Fibroblast of skin of right biceps (primary cell): ENCODE measurements at places on chromosomes 11 and 22.

DNA sequence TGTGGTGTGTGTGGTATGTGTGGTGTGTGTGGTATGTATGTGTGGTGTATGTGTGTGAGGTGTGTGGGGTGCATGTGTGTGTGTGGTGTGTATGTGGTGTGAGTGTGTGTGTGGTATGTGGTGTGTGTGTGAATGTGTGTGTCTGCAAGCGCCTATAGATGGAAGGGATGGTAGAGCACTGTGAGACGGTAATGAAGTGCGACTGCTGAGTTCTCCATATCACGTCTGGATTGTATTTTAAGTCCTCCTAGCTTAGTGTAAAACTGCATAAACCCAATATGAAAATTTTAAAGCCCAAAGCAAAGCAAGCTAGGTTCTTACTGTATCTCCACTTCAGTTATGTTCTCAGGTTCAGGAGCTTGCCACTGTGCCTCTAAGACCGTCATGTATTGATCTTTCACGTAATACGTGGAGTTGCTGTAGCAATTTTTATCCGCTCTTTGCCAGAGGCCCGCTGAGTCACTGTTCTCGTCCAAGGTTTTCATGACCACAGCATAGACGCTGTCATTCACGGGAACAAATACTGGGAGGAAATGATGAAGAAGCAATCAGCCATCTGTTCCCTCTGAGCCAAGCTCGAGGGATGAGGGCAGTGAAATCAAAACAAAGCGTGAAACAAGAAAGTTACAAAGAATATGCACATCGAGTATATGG, 5.5 kb downstream of the PLET1 start:
- DNase-seq = peak; percentile 77

DNA sequence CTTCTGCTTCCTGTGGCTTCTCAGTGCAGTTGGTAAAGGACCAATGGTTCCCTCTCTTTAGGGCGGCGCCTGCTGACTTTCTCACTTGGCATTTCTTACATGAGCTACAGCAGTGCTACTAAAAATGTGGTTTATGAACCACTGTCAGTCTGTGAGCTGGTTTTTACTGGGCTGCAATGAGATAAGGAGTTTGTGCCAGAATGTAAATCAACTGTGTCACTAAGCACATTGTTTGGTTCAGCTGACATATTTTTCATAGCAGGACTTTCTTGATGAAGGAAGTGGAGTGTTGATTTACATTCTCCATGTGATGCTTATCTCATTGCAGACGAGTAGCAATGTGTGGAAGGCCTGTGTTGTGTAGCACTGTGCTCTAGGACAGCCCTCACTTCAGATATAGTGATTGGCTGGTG, 463.3 kb downstream of the SOX6 start:
- DNase-seq = peak; percentile 90

- no peak for DNase-seq
Observed at GRCh38 chr11:62540804-62541701, 5.6 kb downstream of the AHNAK start.

- no peak for DNase-seq
Observed at GRCh38 chr22:19644314-19645223, 69.7 kb upstream of the SEPTIN5 start.

DNA sequence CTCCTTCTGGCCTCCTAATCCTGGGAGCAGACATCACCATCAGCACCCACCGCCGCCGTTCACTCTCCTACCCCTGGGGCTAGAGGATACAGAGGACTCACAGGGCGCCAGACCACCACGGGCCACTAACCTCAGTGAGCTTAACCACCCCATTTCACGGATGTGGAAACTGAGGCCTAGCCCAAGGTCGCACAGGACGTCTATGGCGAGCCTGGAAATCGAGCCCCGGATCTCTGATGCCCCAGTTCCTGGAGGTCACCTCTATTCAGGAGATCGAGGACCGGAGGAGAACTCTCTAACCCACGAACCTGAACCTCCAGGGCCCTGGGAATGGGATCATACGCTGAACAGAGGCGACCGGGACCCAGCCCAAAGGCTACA, 349 bp downstream of the TIMM10 start:
- DNase-seq = no peak

DNA sequence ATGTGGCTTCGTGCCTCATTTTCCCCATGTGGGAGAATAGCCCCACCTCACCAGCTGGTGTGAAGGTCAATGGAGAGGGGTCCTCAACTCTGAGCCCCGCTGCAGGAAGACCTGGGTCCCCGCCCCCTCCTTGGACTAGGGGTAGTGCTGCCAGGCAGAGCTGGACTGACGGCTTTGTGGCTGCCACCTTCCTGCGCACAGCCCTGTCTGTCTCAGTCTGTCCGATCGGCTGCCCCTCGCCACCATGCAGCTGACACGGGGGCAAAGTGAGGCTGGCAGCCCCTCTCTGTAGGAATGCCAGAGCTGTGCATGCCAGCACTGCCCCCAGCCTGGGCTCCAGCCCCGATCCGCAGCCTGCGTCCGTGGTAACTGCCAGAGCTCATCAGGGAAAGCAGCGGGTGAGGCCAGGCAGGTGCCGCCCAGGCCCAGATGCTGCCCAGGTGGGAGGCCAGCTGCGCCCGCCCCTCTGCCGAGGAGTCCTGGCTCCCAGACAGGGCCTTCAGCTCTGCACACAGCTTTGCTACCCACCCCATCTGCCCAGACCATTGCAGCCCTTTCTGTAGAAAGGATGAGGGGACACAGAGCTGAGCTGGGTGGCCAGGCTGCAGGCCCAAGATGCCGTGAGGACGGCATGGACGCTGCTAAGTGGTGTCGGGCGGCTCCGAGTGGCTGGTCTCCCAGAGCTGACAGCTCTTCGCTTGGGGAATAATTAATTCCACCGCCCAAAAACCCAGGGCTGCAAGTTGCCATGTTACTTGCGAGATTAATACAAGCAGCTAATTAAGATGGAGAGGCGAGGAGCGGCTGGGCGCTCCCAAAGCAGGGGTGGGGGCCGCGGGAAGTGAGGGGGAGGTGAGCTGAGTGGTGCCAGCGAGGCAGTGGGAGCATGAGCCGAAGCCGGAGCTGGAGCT, 19.5 kb upstream of the FLRT1 start:
- DNase-seq = no peak

DNA sequence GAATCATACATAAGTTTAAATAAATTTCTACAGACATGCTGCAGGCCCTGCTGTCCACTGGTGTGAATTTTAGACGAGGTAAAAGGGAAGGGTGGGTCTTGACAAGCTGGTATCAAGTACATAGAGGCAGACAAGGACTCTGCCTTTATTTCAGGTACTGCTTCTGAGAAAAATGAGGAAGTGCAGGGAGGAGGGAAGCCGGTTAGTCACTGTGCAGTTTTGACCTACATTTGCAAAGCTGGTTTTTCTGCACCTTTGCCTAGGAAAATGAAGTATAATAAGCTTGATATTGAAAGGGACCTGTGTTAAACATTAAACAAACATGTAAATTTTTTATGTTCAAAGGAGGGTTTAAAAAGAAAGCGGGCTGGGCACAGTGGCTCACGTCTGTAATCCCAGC, 24.6 kb downstream of the TMEM45B start:
- no peak for DNase-seq

- DNase-seq = no peak
Observed at GRCh38 chr11:102448869-102449224, 3.7 kb downstream of the TMEM123 start.

DNA sequence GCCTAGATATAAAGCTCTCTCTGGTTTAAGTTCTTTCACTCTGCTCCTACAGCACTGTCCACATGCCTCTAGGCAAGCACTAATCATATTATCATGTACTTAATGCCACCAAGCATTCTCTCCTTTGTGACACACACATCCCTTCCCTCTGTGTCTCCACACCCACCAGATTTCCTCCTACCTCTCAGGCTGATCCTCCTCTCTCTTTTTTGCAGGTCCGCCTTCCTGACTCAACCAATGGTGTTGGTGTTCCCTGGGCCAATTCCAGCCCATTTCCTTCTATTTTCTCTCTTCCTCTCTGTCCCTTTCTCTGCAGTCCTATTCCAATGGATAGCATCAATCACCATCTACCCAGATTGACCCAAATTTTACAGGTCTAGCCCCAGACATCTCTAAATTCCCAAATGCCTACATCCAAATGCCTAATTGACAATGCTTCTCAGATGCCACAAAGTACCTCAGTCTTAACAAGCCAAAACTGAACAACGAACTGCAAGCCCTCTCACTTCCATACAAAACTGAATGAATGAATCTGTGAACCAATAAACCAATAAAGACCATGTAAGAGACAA, 504 bp upstream of the ZNF215 start:
- peak; percentile 26 for DNase-seq

GRCh38 chr22:47050401-47051051, 288.1 kb downstream of the TBC1D22A start:
- no peak for DNase-seq

DNA sequence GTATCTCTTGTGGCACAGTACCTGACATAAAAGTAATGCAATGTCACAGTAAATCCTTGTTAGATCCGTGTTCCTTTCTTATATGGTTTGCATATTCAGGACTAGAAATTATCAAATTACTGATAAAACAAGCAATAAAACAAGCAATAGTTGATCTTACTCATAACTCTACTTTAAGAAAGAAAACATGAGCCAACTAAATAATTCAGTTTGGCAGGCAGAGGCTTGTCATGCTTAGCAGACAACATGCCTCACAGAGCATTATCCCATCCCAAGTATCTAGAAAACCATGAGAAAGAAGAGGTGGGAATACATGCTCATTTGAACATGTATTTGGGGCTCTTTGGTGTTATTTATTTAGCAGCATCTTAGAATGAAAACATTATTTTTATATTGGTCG, 241.9 kb downstream of the SOX6 start:
- no peak for DNase-seq

GRCh38 chr22:42972649-42973535, 42.1 kb downstream of the PACSIN2 start:
- DNase-seq = no peak

DNA sequence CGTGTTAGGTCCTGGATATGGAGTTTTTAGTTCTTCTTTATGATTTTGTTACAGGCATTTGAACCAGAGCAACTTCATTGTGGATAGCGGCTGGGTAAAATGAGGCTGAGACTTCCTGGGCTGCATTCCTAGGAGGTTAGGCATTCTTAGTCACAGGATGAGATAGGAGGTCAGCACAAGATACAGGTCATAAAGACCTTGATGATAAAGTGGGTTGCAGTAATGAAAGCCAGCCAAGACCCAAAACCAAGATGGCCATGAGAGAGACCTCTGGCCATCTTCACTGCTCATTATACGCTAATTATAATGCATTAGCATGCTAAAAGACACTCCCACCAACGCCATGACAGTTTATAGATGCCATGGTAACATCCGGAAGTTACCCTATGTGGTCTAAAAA, 23.4 kb upstream of the CLMP start:
- DNase-seq = peak; percentile 44

DNA sequence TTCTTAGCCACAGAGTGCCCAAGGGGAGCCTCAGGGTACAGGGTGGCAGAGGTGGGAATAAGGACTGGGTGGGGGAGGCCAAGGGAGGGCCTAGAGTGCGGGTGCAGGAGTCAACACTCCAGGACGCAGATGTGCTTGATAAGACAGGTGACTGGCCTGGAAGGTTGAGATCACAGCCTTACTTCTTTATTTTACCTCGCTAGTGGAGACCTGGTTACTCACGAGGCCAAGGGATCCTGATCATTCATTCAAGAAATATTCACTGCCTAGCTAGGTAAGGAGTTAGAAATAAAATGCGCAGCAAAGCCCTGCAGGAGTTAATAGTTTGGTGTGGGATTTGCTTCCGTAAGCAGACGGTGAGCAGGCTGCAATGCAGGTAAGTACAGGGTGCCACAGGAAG, 13.2 kb upstream of the PEX26 start:
- DNase-seq = no peak

DNA sequence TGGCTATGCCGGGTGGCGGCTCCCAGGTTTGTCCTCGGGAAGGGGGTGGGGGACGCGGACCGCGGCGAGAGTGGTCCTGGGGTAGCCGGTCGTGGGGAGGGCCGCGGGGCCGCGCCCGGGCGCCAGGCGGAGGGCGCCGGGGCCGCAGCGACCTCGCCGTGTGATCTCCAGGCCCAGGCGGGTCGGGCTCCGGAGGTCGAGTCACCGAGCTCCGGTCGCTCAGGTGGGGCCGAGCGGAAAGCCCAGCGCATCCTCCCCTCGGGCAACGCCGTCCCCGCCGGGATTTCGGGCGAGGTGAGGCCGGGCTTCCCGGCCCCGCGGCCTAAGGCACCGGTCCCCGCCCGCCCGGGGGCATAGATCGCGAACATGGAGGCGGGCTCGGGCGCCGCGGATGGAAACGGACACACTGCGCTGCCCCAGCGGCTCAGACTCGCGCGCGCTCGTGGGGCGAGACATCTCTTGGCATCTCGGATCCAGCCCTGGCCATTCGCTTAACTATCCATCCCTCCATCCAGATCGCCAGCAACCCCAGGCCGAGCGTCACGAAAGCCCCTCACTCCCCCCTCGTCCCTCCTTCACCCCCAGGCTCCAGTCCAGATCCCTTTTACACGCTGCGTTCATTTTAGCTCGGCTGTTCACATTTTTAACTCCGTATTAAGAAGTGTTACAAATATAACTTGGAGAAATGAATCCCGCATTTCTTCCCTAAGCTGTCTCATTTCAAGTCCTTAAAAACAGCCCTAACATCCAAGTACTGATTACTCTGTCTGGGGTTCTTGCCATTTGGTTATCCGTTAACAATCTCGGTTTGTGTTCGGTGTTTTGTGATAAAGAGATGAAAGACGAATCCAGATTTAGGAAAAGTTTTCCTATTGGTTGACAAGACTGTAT, 460 bp downstream of the ZC3H12C start:
- DNase-seq = peak; percentile 53

GRCh38 chr22:41648432-41648831, 27.3 kb downstream of the XRCC6 start:
- peak; percentile 19 for DNase-seq

GRCh38 chr11:28808771-28809170, 700.6 kb downstream of the METTL15 start:
- no peak for DNase-seq

- DNase-seq = peak; percentile 75
Observed at GRCh38 chr22:36397131-36398093, 9.6 kb upstream of the MYH9 start.

GRCh38 chr22:19430890-19431541, 517 bp downstream of the HIRA start:
- DNase-seq = peak; percentile 30

- DNase-seq = no peak
Observed at GRCh38 chr11:17976651-17977050, 36.2 kb downstream of the SERGEF start.

GRCh38 chr11:56876621-56877275, 112.0 kb upstream of the OR5AK2 start:
- peak; percentile 31 for DNase-seq

- DNase-seq = no peak
Observed at GRCh38 chr11:59218319-59218718, 5.6 kb upstream of the MPEG1 start.
